Body of pancreas (tissue), 4 donors: ENCODE measurements at places on chromosomes 16 and 17.

DNA sequence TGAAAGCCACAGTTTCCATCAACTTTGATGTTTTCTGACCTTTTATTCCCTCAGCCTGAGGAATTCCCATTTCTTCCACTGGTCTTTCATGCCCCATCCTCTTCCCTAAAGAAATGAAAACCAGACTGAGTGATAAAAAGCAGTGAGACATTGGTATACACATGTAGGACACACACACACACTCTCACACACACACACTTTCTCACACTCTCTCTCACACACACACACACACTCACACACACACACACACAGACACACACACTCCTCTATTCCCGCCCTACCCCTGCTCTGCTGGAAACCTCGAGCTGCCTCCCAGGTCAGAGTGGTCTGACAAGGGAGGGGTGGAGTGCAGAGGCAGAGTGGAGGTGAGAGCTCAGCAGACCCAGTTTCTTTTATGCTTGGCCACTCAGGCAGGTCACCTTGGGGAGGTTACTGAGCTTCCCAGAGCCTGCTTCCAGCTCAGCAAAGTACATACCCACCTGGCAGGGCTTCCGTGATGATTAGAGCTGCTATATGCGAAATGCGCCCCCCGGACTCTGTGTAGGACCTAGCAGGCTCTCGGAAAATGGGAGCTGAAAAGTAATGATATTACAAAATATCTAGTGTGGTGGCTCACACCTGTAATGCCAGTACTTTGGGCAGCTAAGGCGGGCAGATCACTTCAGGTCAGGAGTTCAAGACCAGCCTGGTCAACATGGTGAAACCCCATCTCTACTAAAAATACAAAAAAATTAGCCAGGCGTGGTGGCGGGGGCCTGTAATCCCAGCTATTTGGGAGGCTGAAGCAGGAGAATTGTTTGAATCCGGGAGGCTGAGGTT is 30.7 kb downstream of the CCR7 start:
- no peak for DNase-seq

DNA sequence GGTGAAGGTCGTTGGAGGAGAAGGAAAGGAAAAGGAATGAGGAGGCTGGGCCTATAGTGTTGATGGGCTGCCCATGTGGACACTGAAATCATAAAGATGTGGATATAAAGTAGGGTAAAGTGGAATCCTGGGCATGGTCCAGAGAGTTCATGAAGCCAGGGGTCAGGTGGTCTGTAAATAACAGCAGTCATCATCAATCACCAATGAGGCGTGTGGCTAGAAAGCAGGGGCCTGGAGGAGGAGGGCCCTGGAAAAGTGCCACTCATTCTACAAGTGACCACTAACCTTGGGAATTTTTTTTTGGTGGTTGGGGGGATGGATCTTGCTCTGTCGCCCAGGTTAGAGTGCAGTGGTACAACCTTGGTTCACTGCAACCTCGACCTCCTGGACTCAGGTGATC is 115.3 kb upstream of the NOL11 start:
- DNase-seq, result no peak

- no peak for DNase-seq
Measured at GRCh38 chr17:51200295-51200694, 34.1 kb downstream of the NME2 start.

DNA sequence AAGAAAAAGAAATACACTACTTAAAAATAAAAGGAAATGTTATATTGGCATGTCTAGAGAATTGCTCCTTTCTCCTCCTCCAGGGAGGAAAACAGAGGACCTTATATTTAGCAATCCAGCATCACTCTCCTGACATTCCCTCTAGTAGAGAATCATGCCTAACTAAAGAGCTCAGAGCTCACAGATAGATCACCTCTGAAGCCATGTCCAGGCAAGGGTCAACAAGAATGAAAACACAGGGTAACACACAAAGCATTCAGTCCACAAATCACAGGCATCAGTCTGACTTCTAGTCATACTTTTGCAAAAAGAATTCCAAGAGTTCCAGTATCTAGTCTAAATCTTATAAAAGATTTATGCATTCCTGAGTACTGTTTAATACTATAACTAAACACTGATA is 4.4 kb upstream of the HASPIN start:
- no peak for DNase-seq

- no peak for DNase-seq
Measured at GRCh38 chr17:67671493-67671892, 46.2 kb upstream of the NOL11 start.

DNA sequence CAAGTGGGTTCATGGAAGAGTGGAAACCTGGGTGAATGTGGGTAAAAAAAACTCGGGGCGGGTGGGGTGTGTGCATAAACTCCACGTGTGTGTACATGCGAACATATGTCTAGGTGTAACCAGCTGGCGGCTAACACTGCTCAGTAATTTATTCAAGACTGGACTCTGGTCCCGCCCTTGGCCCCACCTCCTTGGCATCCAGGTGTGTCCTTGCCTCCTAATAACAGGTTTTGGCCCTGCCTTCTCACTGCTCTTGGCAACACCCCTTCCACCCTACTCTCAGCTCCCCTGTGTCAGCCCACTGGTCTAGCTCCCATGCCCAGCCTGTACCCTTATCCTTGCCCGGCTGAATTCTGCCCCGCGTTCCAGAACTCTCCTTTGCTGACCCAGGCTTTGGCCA is 8.3 kb downstream of the FLII start:
- peak; percentile 91 for DNase-seq

DNA sequence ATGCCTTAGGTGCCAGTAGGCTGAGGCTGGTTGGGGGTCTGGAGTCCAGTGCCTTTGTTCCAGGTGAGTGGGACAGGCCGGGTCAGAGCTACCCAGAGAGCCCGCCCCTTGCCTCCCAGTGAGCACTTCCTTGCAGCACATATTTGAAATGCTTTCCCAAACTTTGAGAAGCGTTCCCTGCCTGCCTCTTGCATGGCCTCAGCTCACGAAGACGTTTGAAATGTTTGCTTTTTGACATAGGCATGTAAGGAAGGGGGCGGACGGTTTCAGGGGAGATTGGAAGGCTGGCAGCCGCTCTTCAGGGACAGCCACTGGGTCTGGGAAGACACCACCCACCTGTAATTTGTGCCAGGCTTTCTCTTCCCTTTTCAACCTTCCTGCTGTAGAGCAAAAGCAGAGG is 5.1 kb upstream of the FOXL1 start:
- no peak for DNase-seq

GRCh38 chr17:21012736-21013135 is 30.1 kb downstream of the USP22 start:
- no peak for DNase-seq

DNA sequence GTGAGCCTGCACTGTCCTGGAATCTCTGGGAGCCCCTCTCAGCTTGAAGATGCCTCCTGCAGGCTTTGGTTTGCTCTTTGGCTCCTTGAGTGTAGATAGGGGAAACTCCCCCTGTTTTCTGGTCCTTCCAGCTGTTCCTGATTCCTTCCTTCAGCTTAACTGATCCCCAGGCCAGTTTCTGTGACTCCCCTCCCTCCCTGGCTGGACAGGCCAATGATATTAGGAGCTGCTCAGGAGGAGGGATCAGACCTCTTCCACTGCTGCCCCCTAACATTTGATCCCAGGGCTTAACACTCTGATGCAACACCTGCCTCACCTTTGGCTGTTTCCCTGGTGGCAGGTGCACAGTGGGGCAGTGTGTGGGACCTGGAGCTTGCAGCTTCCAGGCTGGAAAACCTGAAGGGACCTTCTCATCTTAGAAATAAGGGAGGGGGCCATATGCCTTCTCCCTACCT is at the start of gene TAC4:
Gene TAC4 (minus strand): TSS at position 51 of the 455 bp plus-strand sequence. CDS start 52 bp downstream, outside the sequence.
- DNase-seq, result no peak

DNA sequence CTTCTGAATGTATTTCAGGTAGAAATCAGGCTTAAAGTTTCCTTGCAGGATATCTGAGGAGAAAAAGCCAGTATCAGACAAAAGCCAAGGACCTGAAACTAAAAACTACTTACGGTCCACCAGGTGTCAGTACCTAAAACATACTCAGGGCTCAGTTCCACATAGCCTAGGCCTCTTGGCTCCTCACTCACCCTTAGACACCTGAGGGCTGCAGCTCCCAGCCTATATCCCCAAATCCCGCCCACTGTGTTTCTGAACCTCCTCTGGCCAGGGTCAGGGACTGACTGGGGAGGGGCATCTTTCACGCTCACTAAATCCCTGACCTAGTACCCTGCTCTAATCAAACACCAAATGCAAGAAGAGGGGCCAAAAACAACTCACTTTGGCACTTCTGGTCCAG is 8.8 kb upstream of the ROGDI start:
- DNase-seq, result no peak
